ENCODE measurements at places on chromosomes 1 and 21. TPM values are rescaled to one million over a fixed set of nuclear protein-coding genes. Genes with fewer than 3 reads are reported as not detected.
A peak's percentile ranks its signal among the peaks of the same experiment; 100 is the strongest.

DNA sequence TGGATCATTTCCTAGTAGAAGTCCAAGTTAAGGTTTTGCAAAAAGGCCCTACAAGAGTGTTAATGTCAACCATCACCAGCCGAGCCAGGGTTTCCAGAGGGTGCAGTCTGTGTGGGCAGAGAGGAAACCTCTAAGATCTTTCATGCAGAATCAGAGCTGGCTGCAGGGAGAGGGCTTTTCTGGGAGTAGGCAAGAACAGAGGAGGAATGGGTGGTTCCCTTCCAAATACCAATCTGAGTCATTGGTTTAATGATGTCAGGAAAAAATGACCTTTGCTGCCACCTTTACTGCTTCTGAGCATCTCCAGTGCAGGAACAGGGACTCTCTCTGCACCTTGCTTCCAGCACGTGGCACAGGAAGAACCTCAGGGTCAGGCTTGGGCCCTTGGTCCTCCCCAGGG, 73.8 kb downstream of the TNR start:
- no peak for DNase-seq

ERG gene
- total RNA-seq = 8.6 TPM

DNA sequence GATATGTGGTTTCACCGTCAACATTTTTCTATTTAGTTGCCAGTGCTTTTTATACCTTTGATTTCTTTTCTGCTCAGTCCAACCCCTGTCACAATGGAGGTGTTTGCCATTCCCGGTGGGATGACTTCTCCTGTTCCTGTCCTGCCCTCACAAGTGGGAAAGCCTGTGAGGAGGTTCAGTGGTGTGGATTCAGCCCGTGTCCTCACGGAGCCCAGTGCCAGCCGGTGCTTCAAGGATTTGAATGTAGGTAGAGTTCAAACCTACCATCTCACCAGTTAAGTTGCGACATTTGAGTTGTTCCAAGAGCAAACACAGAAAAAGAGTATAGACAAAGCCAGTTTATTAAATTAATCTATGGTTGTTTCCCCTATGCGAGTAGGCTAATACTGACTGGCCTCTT, 161.3 kb downstream of the CRB1 start:
- DNase-seq = no peak

DNA sequence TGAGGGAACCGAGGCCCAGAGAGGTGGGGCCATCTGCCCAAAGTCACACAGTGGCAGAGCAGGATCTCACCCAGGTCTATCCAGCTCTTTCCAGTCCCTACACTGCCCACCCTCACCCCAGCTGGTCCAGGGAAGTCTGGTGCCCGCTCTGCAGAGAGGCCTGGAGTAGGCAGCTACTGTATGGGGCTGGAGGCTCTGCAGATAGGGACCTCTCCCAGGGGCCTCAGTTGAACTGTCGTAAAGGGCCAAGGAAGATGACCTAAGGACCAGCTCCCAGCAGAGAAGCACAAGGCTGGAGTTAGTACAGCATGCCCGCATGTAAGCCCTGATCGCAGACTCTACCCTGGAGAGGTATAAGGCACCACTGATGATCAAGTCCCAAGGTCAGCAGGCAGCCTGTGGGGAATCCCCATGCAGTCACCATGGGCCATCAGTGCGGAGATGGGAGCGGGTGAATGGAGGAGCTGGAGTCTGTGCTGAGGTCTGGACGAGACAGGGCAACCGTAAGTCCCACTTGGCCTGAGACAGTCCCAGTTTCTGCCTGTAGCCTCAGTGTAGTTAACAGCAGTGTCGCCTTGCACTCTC, 320.2 kb downstream of the MATN1 start:
- no peak for DNase-seq

DNA sequence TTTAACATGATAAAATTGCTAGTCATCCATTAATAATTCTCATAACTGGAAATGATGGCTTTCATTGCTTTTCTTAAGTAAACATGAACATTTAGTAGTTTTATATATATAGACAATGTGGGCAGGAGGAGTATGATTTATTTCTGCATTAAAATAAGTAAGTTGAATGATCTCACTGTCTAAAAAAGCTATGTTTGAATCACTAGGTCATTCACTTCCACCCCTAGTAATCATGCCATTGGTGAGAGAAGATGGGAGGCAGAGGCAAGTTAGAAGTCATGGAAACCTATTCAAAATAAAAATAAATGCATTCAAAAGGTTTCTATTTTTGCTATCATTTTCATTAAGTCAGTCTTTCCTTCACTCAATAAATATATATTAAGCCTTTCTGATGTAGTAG, 226.4 kb downstream of the DUSP10 start:
- DNase-seq = no peak

- DNase-seq = peak; percentile 77
Observed at GRCh38 chr1:204080163-204080903, 7.4 kb downstream of the SOX13 start.

DNA sequence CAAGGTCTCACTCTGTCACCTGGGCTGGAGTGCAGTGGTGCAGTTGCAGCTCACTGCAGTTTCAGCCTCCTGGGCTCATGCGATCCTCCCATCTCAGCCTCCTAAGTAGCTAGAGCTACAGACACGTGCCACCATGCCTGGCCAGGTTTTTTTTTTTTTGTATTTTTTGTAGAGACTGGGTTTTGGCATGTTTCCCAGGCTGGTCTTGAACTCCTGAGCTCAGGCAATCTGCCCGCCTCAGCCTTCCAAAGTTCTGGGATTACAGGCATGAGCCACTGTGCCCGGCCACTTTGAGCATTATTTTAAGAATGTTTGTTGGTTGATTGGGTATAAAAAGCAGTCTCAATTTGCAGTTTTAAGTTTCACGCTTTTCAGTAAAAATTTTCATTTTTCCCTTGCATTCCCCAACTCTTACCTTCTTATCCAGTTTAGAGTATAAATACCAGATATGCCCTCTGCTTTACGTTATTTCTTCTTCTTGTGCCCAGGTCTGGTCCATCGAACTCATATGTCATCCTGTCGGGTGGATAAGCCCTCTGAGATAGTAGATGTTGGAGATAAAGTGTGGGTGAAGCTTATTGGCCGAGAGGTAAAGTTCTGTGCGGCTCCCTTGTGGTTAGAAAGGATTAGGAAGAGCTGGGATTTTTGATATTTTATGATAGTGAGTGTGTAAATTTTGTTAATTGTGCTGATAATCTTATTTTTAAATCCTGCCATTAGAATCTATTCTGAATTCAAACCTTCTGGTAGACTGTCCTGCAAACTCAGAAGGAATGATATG, 36.0 kb downstream of the FABP3 start:
- DNase-seq = no peak

DNA sequence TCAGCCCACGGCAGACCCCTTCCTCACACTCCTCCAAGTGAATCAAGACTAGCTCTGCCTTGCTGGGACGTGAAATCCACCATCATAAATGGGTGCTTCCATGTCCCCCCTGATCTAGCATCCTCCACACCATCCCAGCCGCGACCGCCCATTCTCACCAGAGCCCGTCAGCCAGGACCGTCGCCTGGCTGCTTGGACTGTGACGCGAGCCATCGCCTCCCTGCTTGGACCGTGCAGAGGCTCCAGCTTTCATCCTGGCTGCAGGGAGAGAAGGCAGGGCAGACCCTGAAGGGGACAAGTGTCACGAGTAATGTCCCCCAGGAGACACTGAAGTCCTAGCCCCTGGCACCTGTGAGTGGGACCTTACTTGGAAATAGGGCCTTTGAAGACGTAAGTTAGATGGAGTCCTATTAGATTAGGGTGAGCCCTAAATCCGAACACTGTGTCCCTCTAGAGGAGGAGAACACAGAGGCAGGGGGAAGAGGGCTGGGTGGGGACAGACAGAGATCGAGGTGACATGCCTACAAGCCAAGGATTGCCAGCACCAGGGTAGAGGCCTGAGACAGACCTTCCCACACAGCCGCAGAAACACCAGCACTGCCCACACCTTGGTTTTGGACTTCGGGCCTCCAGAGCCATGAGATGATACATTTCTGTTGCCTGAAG, 12.8 kb upstream of the PRKCZ start:
- no peak for DNase-seq

CFAP74 gene
- 0.62 TPM for total RNA-seq

ZFP69B gene
- 1.5 TPM for total RNA-seq

DNA sequence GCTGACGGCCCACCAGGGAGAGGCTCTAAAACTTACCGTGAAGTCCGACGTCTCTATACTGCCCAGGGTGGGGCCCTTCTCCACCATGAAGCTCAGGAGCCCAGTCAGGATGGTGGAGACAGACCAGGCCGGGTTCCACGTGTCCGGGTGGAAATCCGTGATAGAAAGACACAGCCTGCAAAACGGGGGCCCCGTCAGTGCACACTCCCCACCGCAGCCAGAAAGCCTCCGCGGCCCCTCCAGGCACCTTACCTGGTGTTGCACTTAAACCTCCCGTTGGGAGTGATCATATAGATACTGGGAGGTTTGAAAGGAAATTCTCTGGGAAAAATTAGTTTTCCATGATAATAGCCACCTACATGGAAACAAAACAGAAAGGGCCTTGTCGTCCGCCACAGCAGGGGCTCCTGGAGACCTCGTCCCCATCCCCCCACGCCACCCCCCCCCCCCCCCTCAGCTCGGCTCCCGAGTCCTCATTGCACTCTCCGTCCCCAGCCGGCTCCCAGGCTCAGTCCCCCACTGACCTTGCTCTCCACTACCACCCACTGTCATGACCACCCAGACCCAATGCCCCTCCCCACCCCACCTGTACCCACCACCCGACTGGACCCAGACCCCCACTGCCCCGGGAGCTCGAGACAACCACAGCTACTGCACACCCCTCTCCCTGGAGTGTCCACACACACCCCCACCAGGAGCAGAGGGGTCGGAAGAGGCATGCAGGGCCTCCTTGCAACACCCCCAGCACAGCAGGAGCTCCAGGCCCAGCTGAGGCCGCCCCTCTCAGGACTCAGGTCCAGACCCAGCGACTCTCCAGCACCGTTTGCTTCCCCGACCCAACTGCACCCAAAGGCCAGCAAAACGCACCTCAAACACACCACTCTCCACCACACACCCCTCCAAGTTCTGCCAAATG, 10.7 kb upstream of the C1QTNF12 start:
- DNase-seq = no peak

DNA sequence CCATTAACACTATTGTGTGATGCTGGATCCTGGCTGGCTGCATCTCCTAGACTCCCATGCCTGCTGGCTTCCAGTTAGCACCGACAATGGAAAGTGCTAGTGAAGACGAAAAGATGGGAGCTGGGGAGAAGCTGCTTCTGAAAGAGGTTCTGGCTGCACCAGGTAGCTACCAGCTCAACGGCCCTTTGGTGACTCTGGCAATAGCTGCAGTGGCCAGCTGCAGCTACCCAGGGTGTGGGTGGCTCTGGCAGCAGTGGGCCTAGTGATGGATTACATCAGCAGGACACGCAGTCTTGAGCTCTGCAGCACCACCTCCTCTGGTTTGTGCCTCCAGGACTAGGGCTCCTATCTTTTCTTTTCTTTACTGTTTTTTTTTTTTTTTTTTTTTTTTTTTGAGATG, 662.6 kb downstream of the MATN1 start:
- no peak for DNase-seq

C1orf116 gene
- 3.6 TPM for total RNA-seq
